GF-D8 (cell line): ENCODE measurements at places on chromosomes 1 and 21.

DNA sequence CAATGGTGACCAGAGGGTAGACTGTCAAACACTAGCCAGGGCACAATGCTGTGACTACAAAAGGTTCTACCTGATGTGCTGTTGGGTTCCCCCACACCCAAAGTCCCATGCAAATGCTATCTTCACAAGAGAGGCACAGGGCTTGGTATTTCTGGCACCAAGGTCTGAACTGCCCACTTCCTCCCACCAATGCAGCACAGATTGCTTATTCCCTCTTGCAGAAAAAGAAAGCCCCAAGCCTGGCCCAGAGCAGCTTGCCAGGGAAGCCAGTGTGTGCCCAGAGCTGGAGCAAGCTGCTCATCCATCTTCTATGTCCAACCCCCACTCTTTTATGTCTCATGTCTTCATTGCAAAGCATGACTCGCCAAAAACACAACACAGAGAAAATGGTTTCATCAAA, 149.4 kb upstream of the CAMK1G start:
- no peak for DNase-seq

DNA sequence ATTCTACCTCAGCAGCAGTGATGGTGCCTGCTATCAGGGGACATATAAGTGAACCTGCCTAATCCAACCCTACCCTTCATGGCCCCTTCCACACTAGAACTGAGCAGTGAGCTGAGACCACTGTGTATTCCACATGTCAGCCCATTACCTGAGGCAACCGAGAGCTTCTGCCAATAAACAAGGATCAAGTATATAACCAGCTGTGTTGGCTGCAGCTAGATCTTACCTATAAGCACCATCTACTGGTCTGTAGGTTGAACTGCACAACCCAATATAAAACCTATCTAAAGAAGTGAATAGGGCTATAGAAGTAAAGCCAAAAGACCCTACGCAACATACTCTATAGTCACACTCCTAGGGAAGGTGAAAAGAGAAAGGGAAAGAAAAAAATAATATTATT, 376.9 kb downstream of the HHIPL2 start:
- DNase-seq: no peak

DNA sequence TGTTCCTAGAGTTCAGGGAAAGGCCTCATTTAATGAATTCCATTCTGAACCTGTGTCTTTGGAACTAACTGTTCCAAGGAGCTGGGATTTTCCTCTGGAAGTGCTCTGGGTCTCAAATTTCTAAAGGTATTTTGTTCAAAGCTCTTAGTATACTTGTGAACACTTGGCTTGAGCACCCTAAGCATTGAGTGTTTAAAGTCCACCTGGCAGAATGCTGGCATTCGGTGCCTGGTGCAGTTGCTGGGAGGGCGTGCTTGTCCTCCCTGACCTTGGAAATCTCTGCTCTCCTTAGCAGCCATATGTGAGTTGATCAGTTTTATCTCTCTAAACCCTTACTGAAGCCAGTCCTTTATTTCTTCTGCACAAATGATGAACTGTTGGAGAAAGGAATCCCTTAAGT, 3.0 kb downstream of the MTARC2 start:
- no peak for DNase-seq

- DNase-seq: no peak
Observed at GRCh38 chr1:224800486-224801119, 128.9 kb upstream of the DNAH14 start.
